Natural killer cell treated with Interleukin-12 subunit alpha and Interleukin-12 subunit beta and Interleukin-15 and Interleukin-18, amount 100 ng/mL, for 72 hours (primary cell): ENCODE measurements at places on chromosomes 7 and 10. TPM values are rescaled to one million over a fixed set of nuclear protein-coding genes. Genes with fewer than 3 reads are reported as not detected.

DNA sequence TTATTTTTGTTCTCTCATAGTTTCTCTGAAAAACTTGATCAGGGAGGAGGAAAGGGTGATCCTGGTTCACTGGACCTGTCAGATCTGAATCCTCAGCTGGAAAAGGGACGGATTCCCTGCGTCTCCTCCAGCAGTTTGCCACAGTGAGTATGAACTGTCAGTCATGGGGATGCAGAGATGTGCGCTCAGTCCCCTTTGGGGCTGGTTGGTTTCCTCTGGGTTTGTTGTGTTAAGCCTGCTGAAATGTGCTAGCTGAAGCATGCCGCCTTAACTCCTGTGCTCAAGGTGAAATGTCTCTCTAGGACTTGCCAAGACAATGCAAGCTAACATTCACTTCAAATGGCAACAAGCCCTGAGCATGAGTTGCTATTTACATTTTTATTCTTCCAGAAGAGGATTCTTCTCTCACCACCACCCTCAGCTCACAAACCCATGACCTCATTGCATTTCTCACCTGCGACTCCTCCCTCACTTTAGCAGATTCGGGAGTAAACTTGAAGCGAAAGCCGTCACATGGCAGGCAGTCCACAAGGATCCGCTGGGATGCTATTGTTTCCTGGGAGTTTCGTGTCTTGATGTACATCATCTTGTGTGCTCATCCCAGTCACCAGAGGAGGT, 192.9 kb upstream of the FZD8 start:
- no peak overlapping the region for H3K4me3 ChIP-seq
- no peaks in the 10 kb centered on the region for H3K27me3 ChIP-seq
- DNase-seq: no peak
- no peak overlapping the region for H3K27ac ChIP-seq
- H3K4me1 ChIP-seq: no peaks in the 10 kb centered on the region

DNA sequence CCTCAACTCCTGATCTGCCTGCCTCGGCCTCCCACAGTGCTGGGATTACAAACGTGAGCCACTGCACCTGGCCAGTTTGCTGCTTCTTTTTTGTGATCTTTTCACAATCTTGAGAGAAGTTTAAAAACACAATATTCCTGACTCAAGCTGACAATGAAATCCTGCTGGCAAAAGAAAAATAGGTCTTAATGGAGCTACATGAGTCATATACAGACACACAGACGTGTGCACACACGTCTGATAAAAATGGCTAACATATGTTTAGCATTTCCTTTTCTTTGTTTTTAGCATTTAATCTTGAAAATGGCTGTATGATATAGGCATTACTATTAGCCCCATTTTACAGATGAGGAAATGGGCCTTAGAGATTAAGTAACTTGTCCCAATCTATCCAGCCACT, 29.4 kb upstream of the RAB18 start:
- H3K4me3 ChIP-seq: no peak overlapping the region
- H3K27me3 ChIP-seq: peaks cover 7% of the 10 kb centered on the region
- no peak for DNase-seq
- H3K4me1 ChIP-seq: no peaks in the 10 kb centered on the region

- no peaks in the 10 kb centered on the region for H3K4me1 ChIP-seq
- no peak overlapping the region for H3K4me3 ChIP-seq
- no peaks in the 10 kb centered on the region for H3K27me3 ChIP-seq
- peaks cover 6% of the 10 kb centered on the region for H3K36me3 ChIP-seq
- no peak overlapping the region for H3K27ac ChIP-seq
- DNase-seq: no peak
Measured at GRCh38 chr7:73701357-73701995, 18.0 kb downstream of the STX1A start.

DNA sequence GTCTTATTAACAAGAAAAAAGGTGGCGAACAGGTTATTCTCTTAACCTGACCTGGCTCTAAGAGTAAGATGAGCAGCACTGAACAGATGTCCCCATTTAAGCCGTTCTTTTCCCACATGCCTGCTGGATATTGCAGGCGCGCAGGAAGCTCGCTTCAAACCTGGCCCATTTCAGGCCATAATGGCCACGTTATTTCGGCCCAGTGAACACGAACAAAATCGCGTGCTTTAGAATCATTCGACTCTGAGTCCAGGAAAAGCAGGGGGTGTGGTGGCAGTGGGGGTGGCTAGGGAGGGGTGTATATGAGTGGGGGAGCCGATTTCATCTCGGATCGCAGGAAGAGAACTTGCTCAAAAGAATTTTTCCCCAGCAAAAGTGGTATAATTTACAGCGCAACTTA, 6.6 kb upstream of the SP8 start:
- peaks cover 75% of the 10 kb centered on the region for H3K27me3 ChIP-seq
- no peak for DNase-seq
- H3K36me3 ChIP-seq: peaks cover 14% of the 10 kb centered on the region
- no peak overlapping the region for H3K27ac ChIP-seq

DNA sequence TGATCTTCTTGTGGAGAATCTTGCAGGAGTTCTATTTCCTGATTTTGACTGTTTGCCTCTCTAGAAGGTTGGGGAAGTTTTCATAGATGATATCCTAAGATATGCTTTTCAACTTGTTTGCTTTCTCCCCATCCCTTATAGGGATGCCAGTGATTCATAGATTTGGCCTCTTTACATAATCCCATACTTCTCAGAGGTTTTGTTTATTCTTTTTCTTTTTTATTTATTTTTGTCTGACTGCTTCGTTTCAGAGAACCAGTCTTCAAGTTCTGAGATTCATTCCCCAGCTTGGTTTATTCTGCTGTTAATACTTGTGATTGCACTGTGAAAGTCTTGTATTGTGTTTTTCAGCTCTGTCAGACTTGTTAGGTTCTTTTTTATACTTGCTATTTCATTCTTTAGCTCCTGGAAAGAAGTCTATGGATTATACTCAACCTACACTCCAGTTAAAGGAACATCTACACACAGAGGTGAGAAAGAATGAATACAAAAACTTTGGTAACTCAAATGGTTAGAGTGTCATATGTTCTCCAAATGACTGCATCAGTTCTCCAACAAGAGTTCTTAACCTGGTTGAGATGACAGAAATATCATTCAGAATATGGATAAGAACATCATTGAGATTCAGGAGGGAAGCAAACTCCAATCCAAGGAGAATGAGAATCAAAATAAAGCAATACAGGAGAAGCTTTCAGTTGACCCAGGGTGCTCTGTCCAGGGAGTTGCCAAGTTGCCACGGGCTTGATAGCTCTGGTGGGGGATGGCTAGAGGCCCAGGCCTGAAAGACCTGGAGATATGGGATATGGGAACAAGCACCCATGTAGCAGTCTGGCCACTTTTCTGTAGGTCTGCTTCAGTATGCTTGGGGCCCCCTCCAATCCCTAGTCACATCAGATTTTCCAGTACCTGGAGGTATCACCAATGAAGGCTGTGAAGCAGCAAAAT, 150.3 kb downstream of the AHR start:
- peaks cover 18% of the 10 kb centered on the region for H3K27me3 ChIP-seq
- H3K27ac ChIP-seq: no peak overlapping the region
- H3K4me1 ChIP-seq: no peaks in the 10 kb centered on the region
- no peak overlapping the region for H3K4me3 ChIP-seq

DNA sequence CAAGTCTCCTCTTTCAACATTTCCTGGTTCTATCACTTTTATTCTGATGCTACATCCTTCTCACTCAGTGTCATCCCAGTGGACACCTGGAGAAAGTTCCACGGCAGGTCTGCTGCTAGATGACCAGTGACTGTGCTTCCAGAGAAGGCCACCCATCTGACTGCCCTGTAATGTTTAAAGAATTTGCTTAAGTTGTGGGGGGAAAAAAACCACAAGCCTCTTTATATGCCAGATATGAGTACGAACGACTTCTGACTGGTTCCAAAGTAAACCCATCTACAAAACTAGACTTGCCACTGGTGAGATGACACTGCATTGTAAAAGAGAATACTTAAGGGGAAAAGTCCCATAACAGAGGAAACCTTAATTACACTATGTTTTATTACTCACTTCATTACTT, 69.6 kb upstream of the VWC2 start:
- H3K36me3 ChIP-seq: no peaks in the 10 kb centered on the region
- H3K4me3 ChIP-seq: no peak overlapping the region
- DNase-seq: no peak
- H3K4me1 ChIP-seq: no peaks in the 10 kb centered on the region

- peaks cover 15% of the 10 kb centered on the region for H3K27me3 ChIP-seq
- H3K4me1 ChIP-seq: no peaks in the 10 kb centered on the region
- H3K4me3 ChIP-seq: no peak overlapping the region
Measured at GRCh38 chr7:134375206-134375605, 58.5 kb upstream of the SLC35B4 start.

DNA sequence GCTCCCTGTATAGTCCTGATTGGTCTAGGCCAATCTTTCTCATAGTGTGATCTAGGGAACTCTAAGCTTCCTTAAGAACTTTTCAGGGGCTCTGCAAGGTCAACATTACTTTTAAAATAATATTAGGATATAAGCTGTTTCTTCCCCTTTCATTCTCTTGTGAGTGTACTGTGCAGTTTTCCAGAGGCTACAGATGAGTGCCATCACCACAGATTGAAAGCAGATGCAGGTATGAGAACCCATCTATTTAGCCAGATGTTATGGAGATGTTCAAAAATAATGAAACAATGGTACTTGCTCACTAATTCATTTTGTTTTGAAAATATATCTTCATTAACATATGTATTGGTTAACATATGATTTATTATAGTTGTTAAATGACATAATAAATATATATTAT, 169.2 kb upstream of the SEMA3A start:
- H3K36me3 ChIP-seq: no peaks in the 10 kb centered on the region
- H3K27ac ChIP-seq: no peak overlapping the region
- no peaks in the 10 kb centered on the region for H3K4me1 ChIP-seq
- H3K27me3 ChIP-seq: no peaks in the 10 kb centered on the region
- H3K4me3 ChIP-seq: no peak overlapping the region

GRCh38 chr10:116743266-116744064, 1.1 kb upstream of the HSPA12A start:
- H3K27ac ChIP-seq: no peak overlapping the region
- peaks cover 4% of the 10 kb centered on the region for H3K4me1 ChIP-seq
- no peaks in the 10 kb centered on the region for H3K36me3 ChIP-seq
- peak overlapping the region; percentile 12 for H3K4me3 ChIP-seq

GRCh38 chr7:81934596-81935301, 164.9 kb upstream of the HGF start:
- no peak for DNase-seq
- H3K4me3 ChIP-seq: no peak overlapping the region
- no peaks in the 10 kb centered on the region for H3K27me3 ChIP-seq
- no peaks in the 10 kb centered on the region for H3K4me1 ChIP-seq
- peaks cover 8% of the 10 kb centered on the region for H3K36me3 ChIP-seq
- H3K27ac ChIP-seq: no peak overlapping the region

- no peak overlapping the region for H3K27ac ChIP-seq
- H3K4me3 ChIP-seq: no peak overlapping the region
- H3K36me3 ChIP-seq: no peaks in the 10 kb centered on the region
- DNase-seq: no peak
- H3K27me3 ChIP-seq: peaks cover 6% of the 10 kb centered on the region
Measured at GRCh38 chr7:31267486-31267885, 73.0 kb downstream of the NEUROD6 start.

- H3K27me3 ChIP-seq: no peaks in the 10 kb centered on the region
- DNase-seq: no peak
- H3K4me1 ChIP-seq: no peaks in the 10 kb centered on the region
- H3K27ac ChIP-seq: no peak overlapping the region
- no peak overlapping the region for H3K4me3 ChIP-seq
Measured at GRCh38 chr10:131090761-131091661, 220.5 kb downstream of the TCERG1L start.

- no peak for DNase-seq
- H3K4me3 ChIP-seq: no peak overlapping the region
- H3K4me1 ChIP-seq: peaks cover 8% of the 10 kb centered on the region
Measured at GRCh38 chr7:2640482-2640830, 8.7 kb downstream of the TTYH3 start.

GRCh38 chr7:25093268-25093826, 31.7 kb downstream of the CYCS start:
- peaks cover 6% of the 10 kb centered on the region for H3K4me1 ChIP-seq
- no peak overlapping the region for H3K4me3 ChIP-seq
- H3K27ac ChIP-seq: no peak overlapping the region
- peak; percentile 77 for DNase-seq
- peaks cover 2% of the 10 kb centered on the region for H3K27me3 ChIP-seq

The OR2A5 gene
- total RNA-seq: not detected

The CXCL12 gene
- not detected for total RNA-seq

The PDE6C gene
- total RNA-seq: not detected

The IL6 gene
- total RNA-seq: 151 TPM

The HKDC1 gene
- not detected for total RNA-seq

The GBX1 gene
- not detected for total RNA-seq
